ENCODE measurements at places on chromosomes 6 and 20.

DNA sequence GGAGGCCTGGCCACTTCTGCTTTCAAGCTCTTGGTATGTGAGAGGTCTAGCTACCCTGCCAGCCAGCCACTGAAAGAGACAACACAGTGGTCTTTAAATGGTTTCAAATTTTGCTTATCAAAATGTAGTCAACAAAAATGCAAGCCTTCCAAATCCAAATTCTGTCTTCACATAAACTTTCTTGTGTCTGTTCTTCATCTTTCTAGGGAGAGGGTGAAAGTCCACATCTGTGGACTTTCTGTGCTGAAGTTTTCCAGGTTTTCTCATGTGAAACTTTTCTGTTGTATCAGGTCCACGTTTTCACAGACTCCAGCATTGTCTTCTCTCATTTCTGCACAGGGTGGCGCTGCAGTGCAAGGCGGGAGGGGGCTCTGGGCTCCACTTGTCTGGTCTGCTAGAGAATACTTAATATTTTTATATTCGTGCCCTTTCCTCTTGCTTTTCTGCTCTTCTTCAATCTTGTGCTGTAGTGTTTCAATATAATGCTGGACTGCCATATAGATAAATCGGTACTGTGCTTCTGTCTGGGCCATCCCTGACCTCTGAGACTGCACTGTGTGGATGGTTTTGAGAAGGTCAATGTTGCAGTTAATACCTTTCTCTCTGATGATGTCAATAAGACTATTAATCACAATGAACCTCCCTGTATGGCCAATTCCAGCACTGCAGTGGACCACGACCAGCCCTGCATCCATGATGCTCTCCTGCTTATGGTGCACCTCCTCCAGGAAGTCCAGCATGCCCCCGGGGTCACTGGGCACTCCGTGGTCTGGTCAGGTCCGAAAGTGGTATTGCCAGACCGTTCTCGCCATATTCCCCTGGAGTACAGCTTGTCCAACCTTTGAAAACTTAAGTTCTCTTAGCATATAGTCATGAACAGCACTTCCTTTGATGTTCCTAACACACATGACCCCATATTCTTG lies 161.6 kb upstream of the TNFAIP3 start:
- DNase-seq, result peak; percentile 32

DNA sequence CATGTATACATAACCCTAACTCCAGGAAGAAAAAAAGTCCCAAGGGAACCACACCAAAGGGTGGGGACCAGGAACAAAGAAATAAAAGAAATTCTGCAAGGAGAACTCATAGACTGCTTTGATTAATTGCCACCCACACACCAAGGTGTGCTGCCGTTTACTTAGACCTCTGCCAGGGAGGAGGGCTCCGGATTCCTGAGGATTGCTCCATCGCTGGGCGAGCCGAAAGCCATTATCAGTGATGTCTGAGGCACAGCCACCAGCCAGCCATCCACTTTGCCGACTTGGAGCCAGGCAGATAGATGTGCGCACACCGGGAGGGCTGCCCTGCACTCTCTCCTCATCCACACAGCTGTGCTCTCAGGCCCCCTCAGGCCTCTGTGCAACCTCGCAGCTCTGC lies 272.7 kb upstream of the FOXQ1 start:
- no peak for DNase-seq

DNA sequence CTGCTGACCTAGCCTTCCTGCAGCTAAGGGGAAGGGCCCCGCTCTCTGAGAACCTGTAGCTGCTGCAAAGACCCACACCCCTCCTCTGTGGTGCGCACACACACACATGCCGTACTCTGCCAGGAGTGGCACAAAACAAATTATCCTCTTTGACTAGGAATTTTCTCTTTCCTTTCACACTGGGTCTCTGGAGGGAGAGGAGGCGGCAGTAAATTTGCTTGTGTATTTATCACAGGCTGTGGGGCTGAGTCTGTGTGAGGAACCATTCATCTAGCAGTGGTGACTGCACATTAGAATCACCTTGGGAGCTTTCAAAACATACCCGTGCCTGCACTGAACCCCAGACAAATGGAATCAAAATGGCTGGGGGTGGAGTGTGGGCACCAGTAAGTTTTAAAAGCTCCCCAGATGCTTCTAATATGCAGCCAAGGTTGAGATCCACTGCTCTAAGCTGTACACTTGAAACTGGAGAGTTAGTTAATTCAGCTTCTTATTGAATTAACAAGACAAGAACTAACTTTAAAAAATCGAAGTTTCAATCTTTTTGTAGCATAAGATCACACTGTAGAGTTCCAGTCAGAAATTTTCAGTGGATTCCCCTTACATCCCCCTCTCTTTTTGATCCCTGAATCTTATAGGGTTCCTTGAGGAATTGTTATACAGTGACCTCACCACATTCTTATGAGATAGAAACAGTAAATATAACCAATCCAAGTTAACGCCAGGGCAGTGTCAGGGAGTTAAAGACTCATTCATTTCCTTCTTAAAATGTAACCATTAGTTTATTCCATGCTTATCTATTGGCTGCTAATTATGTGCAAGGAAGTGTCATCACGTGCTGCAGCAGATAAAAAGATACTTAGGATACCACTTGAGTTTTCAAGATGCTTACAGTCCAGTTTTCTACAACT lies 29.8 kb upstream of the GMDS start:
- DNase-seq, result no peak

GRCh38 chr6:160974304-160974771 lies 17.2 kb upstream of the MAP3K4 start:
- no peak for DNase-seq

DNA sequence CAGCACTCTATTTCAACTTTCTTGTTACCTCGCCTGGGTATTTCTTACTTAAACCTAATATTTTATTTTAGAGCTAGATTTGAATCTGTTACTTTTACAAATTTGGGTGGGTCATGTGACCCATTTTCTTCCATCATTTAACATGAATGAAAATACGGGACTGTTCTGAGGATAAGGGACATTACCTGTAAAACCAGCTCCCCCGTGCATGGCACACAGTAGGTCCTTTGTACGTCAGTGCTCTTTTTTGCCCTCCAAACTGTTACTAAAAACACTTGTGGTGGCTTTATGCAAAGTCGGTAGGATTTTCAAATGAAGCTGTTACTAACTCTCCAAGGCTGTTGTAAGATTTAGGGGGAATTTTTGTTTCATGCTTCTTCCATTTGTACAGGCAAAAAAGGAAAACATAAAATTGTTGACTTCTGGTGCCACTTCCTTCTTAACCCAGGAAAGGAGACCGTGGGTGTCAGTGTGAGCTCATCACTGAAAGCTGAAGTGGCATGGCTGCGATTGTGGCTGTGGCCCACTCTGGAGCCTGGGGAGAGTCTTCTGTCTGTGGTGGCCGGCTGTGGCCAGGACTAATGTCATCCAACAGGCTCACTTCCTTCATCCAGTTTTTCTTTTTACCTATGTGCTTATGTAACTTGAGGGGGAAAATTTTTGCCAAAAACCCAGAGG lies 40.2 kb upstream of the PXDC1 start:
- DNase-seq, result no peak

DNA sequence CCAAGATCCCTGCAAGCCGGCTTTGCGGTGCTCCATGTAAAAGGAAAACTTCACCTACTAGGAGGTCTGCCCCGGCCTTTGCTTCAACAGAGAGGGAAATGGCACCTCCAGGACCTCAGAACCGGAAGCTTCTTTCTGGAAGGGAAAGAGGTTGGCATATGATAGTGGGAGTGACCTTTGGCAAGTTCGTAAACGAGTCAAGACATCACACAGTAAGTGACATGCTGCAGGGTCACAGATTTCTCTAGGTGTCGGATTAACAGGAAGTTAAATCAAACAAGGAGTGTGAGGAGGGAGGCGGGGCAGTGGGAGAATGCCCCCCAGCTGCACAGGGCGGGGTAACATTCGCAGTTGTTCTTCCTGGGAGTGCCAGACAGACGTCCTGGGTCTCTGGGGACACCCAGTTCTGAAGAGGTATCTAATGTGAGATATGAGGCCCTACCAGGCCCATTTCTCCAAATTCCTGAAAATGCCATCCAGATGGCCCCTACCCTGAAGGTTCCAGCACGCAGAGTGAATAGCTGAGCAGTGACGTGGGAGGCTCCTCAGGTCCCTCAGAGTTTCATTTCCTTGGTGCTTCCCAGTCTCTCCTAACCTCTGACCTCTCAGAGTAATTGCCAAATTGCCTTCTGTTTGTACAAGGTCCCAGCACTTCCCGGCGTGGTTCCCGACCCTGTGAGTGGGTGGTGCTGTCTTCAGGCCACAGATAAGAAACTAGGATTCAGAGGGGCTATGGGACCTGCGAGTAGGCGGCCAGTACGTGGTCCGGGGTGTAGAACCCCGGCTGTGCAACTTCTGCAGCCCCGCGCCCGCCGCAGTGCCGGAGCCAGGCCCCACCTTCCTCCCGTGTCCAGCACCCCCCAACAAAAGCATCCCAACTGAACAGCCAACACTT lies 1.9 kb downstream of the RRBP1 start:
- DNase-seq, result no peak

GRCh38 chr6:6515691-6516607 lies 72.6 kb upstream of the LY86 start:
- DNase-seq, result no peak

DNA sequence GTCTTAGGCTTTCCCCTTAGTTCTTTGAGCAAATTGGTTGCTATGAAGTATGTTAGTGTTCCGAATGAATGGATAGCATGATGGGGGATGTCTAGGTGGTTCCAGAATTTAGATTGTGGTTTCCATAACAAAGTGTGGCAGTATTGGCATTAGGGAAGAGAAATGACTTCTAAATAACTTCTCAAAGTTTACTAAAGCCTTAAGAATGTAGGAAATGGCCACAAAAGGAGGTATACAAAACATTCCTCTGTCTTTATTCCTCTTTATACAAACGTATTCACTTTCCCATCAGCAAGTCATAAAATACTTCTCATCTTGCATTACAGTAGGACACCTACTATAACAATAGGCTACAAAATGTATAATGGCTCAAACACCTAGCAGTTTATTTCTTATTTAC lies 279.6 kb downstream of the ESR1 start:
- no peak for DNase-seq

DNA sequence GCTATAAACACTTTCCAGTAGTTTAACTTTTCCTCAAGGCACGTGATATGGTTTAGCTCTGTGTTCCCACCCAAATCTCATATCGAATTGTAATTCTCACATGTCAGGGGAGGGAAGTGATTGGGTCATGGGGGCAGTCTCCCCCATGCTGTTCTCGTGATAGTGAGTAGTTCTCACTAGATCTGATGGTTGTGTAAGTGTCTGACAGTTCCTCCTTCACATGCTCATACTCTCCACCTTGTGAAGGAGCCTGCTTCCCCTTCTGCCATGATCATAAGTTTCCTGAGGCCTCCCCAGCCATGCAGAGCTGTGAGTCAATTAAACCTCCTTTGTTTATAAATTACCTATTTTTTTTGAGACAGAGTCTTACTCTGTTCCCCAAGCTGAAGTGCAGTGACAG lies 127.9 kb downstream of the DTNBP1 start:
- no peak for DNase-seq

DNA sequence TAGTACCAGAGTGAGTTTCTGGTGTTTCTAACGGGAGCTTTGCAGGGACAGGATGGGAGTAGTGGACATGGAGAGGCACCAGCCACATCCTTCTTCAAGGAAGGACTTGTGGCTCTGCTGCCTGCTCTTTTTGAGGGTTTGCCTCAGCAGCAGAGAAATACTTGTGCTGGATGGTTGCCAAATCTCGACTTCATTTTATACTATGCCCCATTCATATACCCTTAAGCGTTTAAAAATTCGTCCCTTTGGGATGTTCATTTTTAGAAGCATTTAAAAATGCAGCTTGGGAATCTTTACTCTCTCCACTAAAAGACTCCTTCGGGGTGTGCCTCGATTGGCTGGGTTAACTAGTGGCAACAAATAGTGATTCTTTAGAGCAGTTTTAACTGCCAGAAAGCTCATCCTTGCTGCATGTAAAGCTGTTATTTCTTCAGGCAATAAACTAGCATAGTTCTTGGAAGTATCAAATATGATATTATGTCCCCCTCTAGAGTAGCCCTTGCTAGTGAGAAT lies 126.5 kb upstream of the B3GAT2 start:
- no peak for DNase-seq

DNA sequence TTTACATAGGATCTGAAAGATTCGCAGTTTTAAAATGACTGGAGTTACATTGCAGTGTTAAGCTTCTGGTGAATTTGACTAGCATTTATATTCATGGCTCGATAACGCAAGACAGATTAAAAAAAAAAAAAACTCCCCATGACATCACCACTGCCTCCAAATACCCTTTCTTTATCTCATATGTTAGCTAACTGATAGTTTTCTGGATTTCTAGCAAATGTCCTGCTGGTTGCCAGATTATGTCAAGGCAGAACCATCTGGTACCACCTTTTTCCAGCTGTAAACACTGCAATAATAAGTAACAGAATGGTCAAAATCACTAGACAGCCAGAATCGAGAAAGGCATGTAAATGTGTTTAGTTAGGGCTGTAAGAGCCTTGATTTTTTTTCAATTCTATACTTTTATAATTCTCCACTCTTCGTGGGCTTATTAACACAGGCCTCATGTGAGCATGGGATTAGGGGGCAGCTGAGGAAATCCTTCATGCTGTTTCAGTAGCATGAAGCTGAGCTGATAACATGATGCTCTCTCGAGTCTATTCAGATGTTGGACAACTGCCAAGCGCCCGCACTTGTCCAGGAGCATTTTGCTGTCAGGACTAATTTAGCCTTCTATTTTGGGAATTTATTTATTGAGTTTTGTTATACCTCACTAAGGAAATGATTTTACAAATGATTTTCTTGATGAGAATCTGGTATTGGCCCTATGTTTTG lies 166.0 kb upstream of the SCGN start:
- no peak for DNase-seq

DNA sequence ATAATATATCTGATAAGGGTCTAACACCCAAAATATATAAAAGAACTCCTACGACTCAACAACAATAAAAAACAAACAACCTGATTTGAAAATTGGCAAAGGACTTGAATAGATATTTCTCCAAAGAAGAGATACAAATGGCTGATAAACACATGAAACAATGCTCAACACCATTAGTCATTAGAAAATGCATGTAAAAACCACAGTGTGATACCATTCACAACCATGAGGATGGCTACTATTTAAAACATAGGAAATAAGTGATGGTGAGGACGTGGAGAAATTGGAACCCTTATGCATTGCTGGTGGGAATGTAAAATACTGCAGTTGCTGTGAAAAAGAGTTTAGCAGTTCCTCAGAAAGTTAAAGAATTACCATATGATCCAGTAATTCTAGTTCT lies 41.4 kb downstream of the PTGIS start:
- DNase-seq, result no peak
